NCI-H187 (cell line): ENCODE measurements at places on chromosomes 7 and 10.

DNA sequence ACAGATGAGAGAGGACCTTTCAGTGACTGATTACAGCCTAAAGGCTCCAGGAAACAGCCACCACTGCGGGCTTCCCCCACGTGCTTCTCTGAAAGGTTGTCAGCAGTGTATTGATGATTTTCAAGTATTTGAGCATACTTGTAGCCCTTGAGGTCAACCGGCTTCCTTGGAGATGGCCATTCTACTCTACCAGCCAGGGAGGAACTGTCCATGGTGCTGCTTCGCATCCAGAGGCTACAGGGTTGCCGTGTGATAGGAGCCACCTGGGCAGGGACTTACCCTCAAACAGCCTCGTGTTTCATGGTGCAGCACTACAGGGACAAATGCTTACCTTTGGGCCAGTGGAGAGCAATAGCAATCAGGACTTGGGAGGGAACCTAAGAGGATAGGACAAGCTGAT, 179.5 kb downstream of the DPP6 start:
- DNase-seq, result no peak

- no peak for DNase-seq
These were observed 42.1 kb upstream of the WIPF3 start for GRCh38 chr7:29764227-29764626.

- DNase-seq, result no peak
These were observed 137.3 kb upstream of the EEPD1 start for GRCh38 chr7:36015733-36016132.

- peak; percentile 8 for DNase-seq
These were observed 975 bp upstream of the USP54 start for GRCh38 chr10:73591935-73592699.

GRCh38 chr10:2631557-2632205, 435.7 kb upstream of the PFKP start:
- DNase-seq, result no peak
